ENCODE measurements at places on chromosomes 7 and 10.

GRCh38 chr10:32940321-32941301, 17.4 kb downstream of the ITGB1 start:
- DNase-seq, result no peak

- DNase-seq, result no peak
Measured at GRCh38 chr10:11404901-11405300, 206.5 kb downstream of the USP6NL start.

DNA sequence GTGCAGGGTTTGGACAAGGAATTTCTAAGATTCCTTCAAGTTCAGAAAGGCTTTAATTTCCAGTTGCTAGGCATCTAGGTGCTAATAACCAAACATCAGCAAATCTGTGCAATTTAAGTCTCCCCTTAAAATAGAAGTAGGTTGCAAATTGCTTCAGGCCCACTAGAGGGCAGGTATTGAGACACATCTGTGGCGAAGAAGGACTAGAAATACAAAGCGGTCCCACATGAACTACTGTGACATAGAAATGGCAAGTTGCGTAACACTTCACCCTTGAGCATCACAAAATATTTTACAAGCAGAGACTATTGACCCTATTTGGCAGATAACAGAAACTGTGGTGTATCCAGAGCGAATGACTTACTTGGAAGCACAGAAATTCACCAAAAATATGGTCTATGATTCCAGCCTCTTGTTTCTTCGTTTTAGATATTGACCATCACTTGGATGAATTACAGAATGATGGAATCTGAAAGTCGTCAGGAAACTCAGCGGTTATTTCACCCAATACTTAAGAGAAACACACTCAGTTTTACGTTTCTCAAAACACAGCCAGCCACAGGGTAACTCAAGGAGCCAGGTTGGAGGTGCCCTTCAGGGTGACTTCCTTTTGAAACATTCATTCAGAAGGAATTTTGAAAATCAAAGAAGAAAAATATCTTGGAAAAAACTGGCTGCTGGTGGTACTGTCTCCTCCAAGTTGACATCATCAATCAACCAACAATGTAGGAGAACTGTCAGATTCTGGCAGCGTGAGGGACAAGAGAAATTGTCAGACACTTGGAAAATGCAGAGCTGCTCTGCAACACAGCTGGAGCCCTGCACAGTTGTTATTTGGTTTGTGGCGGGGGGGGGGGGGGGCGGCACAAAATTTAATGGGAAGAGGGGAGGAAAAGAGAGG, 256.3 kb upstream of the MINDY3 start:
- DNase-seq, result no peak

GRCh38 chr10:16440396-16441133, 3.8 kb downstream of the PTER start:
- no peak for DNase-seq

DNA sequence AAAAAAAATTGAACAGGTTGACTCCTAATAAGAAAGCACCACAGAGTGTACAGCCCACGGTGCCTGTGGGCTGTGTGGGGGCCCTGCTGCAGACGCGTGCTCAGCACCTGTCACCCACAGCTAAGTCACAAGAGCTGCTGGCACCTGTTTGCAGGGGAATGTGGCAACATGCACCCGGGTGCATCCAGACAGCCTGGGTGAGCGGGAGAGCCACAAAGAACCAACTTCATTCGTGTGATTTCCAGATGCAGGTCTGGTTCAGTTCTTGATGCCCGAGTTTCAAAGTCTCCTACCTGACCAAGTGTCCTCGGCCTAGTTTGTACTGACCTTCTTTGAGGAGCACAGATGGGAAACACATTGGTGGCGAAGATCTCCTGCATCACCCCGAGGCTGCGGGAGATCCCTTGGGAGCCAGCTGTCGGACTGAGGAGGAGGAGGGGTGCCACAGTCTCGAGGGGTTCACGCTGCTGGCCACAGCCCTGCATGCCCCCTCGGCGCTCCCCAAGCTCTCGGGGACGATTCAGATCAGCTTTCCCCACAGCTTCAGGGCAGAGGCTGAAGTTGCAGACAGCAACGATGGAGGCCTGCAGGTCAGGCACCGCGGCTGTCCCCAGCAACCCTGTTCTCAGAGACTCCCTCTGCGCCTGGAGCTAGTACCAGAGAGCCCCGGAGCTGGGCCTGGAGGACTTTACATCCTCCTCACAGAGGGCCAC, 35.3 kb downstream of the AMZ1 start:
- no peak for DNase-seq

- no peak for DNase-seq
Measured at GRCh38 chr7:155761162-155761561, 51.1 kb downstream of the SHH start.

DNA sequence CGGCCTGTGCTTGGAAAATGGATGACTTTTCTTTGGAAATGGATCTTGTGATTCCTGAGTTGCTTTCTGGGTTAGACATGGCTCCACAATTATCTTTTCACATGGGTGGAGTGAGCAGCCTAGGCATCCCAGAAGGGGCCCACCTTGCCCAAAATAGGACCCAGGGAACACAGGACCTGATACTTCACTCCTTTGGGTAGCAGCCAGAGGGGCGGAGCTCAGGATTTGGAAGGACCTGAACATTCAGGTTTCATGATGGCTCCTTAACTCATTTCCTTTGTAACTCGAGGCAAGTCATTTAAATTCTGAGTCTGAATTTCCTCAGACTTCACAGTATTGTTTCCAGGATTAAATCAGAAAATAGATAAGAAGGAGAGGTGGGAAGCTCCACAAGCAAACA, 178.3 kb upstream of the ZMIZ1 start:
- DNase-seq, result no peak

All from stimulated activated CD4-positive, alpha-beta T cell treated with anti-CD3 and anti-CD28 coated beads, TNF-alpha, amount 100 ng/mL, for 24 hours (primary cell).